ENCODE measurements at places on chromosomes 3 and 15.
A peak's percentile ranks its signal among the peaks of the same experiment; 100 is the strongest.

- DNase-seq, result no peak
Observed at GRCh38 chr3:180048103-180048502, 11.4 kb upstream of the PEX5L start.

GRCh38 chr15:67005294-67005996, 60.0 kb upstream of the SMAD3 start:
- no peak for DNase-seq

- DNase-seq, result no peak
Observed at GRCh38 chr15:83066034-83066733, 868 bp downstream of the BTBD1 start.

DNA sequence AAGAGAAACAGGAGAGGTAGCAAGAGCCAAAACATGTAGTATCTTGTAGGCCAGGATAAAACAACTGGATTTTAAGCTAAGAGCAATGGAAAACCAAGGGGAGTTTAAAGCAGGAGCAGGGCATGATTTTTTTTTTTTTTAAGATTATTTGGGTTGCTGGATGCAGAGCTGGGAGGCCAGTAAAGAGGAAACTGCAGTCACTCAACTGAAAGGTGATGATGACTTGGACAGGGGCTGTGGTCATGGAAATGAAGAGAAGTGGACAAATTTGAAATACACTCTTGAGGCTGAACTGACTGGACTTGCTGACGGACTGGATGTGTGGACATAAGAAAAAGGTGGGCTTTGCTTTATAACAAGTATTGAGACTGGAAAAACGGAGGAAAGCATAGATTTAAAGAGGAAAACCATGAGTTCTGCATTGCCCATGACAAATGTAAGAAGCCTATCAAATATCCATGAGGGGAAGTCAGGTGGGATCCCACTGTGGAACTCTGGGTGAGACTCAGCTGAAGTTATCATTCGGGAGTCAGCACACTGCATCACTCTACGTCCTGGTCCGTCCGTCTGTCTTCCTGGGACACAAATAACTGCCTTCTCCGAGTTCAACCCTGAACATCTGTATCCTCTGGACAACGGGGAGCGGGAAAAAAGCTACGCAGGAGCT, 688 bp downstream of the XPC start:
- DNase-seq, result no peak

GRCh38 chr3:116141724-116142123, 303.6 kb downstream of the LSAMP start:
- no peak for DNase-seq

GRCh38 chr15:59307165-59307537, 65.5 kb downstream of the MYO1E start:
- DNase-seq, result no peak

DNA sequence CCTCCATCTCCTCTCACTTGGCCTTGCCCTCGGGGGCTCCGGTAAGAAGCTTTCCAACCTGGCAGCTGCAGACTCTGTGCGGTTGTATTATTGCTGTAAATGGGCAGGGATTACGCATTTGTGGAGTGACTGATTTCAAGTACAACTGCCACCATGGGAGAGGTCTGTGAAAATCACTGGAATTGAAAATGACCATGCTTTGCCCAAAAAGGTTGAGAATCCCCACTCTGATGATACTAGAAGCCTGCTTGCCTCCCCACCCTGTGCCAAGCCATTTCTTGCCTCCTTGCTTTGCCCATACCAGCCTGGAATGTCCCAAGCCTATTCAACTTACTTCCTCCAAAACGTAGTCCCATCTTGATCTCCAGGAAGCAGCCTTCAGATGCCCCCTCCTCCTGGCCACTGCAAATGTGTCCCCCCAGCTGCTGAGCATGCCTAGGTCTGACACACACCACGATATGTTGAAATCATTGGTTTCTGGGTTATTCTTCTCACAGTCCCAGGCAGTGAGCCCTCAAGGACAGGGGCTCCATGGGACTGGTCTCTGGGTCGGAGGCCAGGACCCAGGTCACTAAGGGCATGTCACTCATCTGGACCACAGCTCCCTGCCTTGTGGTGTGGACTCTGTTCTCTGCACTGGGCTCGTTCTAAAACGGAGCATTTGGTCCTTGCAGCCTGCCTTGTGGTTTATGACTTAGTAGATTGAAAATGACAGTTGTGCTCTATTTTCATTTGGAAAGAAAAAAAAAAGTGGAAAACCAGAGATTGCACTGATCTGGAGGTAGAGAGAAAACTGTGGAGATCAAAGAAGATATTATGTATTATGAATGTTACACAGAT, 42.9 kb downstream of the SMAD3 start:
- DNase-seq, result no peak

DNA sequence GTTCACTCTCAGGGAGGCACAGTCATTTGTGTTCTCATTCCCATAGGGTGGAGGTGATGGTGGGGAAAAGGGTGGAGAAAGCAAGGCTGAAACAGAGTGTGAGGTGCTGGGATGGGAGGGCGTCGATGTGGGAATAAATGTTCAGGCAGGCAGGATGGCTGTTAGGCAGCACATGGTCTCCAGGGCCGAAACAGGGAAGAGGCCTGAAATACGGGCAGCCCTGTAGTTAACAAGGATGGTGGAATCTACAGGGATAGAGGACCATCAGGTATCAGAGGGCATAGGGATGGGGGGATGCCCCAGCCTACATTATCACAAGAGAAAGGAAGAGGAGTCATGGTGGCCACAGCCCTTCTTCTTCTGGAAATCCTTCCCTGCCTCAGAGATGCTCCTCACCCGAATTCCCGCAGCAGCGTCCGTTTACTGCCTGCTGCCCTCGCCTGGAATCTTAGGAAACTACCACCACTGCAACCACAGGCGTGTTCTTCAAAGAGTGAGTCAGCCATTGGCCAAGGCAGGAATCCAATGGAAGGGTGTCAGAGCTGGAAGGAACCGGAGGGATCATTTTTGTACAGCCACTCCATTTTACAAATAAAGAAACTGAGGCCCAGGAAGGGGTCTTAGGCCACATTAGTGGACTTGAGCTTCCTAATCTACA, 49.7 kb upstream of the POMGNT2 start:
- DNase-seq, result no peak

DNA sequence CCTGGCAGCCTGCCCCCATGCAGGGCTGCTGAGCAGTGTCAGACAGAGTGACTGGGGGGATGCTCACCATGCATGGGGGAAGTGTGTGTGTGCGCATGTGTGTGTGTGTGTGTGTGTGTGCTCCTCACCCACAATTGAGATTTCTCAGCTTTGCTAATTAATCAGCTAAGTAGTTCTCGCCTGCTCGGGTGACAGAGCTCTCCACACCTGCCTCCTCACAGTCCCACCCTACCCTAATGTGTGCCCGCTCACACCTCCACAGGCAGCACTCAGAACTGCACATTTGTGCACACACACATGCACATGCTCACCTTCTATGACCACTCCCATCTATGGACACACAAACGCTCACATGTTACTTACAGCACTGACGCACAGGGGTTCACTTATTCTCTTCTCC, 37.3 kb downstream of the CACNA2D2 start:
- DNase-seq, result no peak

- no peak for DNase-seq
Observed at GRCh38 chr3:52671676-52672075, 14.0 kb downstream of the PBRM1 start.

GRCh38 chr15:57090496-57090859, 172.0 kb downstream of the TCF12 start:
- peak; percentile 13 for DNase-seq

- DNase-seq, result no peak
Observed at GRCh38 chr3:69880069-69880640, 119.4 kb upstream of the SAMMSON start.

- no peak for DNase-seq
Observed at GRCh38 chr15:31461375-31461774, 134.7 kb downstream of the KLF13 start.

GRCh38 chr3:131079086-131079485, 52.4 kb downstream of the NEK11 start:
- no peak for DNase-seq

DNA sequence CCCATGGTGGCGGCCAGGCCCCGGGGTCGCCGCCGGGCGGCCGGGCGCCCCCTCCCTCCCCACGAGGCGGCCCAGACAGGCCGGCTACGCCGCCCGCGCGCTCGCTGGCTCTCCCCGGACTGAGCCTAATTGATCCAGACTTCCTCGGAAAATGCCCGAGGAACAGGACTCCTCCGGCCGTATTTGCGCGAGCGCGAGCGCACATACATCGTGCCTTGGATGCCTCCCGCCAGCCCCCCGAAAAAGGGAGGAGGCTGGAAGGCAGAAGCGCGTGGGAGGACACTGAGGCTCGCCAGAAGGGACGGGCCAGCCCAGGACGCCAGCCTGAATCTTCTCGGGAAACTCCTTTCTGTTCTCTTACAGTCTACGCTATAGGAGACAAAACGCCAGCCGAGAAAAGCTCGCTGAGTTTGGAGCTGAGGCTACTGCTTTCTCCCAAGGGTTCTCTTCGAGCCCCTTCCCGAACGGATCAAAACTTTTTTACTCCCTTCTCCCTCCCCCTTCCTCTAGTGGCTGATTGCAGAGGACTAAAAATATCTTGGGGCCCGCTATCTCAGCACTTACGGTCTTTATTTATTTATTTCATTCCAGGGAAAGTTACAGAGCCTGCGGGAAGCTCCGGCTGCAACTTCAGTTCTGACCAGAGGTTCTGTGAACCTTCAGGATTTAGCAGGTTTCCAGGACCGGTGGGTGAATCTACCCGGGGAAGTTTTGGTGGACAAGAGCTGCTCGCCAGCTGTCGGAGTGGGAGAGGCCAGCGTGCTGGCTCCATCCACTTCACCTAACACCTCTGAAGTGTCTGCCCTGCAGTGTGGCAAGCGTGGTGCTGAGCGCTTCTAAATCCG, at the start of gene PDZRN3:
TSS of gene PDZRN3 (minus strand) at position 121 of the 845 bp plus-strand sequence.
- no peak for DNase-seq

- no peak for DNase-seq
Observed at GRCh38 chr15:60932051-60932915, 296.8 kb downstream of the RORA start.

DNA sequence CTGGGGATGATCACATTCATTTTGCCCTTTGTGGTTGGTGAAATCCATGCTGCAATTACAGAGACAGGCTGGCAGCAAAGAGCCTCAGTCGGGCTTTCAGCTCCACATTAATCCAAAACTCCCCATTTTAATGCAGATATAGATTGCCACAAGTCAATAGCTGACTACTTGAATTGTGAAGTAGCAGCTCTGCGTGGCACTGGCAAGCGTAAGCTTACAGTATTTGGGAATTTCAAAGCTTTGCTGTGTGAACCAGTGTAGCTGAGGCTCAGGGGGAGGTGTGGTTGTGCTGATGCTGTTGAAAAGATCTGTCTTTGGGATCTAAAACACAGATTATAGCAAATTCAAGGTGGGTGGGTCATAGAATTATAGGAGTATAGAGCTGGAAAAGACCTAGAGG, 290.3 kb upstream of the ONECUT1 start:
- DNase-seq, result no peak

- DNase-seq, result no peak
Observed at GRCh38 chr3:90015688-90016356, 908.4 kb downstream of the EPHA3 start.

DNA sequence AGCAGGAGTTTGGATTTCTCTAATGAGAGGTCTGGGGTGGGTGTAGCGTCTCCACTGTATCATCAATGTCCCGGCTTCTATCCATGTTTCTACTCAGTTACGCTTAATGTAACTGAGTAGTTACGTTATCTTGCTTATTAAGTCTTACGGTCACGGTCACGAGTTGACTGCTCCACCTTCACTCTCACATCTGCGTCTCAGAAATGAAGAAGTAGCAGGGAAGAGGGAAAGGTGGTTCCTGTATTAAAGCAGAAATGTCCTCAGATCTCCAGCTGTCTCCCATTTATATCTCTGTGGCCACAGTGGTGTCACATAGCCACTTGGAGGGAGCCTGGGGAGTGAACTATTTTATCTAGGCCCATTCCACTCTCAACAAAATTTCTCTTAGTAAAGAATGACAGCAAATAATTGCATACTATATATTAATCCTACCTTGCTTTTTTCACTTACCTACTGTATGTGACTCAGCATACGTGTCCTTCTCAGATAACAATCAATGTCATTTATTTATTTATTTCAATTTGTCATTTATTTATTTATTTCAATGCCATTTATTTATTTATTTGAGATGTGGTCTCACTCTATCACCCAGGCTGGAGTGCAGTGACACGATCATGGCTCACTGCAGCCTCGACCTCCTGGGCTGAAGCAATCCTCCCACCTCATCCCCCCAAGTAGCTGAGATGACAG, 39.7 kb upstream of the RNU6-1 start:
- no peak for DNase-seq

DNA sequence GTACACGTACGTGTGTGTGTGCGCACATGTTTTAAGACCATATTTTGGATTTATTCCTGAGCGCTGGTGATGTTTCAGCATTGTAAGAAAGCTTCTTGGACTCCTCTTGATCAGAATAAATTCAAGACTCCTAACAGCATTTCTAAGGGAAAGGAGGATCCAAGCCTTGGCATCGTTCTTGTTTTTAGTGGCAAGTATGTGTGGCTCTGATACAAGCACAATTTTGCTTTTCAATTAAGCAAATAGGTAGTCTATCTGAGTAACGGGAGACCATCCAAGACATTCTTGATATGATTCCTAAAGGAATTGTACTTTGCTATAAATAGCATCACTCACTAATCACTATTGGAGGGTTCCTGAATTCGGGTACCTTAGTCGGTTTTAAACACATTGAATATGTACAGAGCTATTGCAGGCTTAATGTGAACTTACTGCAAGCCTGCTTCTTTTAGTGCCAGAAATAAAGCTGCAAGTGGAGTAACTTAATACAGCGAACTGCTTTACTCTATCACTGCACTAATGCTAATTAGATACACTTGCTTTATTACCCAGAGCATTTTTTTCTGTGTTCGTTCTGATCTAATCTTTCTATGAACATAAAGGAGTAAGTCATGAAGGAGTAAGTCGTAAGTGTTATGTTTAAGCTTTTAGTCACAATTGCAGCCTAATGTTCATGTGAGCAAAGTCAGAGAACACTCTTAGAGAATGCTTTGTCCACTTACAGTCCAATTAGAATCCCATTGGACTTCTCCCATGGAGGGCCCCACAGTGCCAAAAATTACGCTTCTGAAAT, 186.3 kb downstream of the MCTP2 start:
- no peak for DNase-seq

- no peak for DNase-seq
Observed at GRCh38 chr15:21271566-21271965, 168.7 kb downstream of the POTEB3 start.

DNA sequence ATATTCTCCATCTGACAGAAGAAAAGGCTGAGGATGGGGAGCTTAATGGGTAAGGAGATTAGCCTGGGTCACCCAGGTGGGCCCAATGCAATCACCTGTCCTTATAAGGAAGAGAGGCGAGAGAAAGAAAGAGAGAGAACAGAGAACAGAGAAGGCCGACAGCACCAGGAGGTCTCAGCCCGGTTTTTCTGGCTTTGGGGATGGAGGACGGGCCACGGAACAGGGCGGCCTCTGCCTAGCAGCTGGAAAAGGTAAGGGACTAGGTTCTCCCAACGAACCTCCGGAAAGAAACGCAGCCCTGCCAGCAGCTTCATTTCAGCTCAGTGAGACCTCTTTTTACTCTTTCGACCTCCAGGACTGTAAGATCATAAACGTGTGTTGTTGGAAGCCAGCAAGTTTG, 196.0 kb upstream of the LYSMD4 start:
- DNase-seq, result no peak

GRCh38 chr15:52183562-52184173, 7.5 kb downstream of the GNB5 start:
- DNase-seq, result no peak

- no peak for DNase-seq
Observed at GRCh38 chr3:141116721-141117120, 65.6 kb downstream of the SPSB4 start.

GRCh38 chr15:78396976-78397375, 41.0 kb upstream of the IREB2 start:
- no peak for DNase-seq

GRCh38 chr15:69720536-69720935, 267.9 kb downstream of the RPLP1 start:
- DNase-seq, result no peak

Data from NCI-H1930 (cell line).